Thymus (tissue), 14 donors: ENCODE measurements at places on chromosomes 11 and 22. TPM values are rescaled to one million over a fixed set of nuclear protein-coding genes. Genes with fewer than 3 reads are reported as not detected.
A peak's percentile ranks its signal among the peaks of the same experiment; 100 is the strongest.

- no peaks in the 10 kb centered on the region for H3K27me3 ChIP-seq
- H3K4me1 ChIP-seq, result no peaks in the 10 kb centered on the region
- no peak for DNase-seq
Measured at GRCh38 chr11:130514316-130514715, 65.9 kb downstream of the ADAMTS15 start.

The CASP4 gene
- 82.6 TPM for total RNA-seq

GRCh38 chr11:95606824-95607223 lies 182.8 kb downstream of the FAM76B start:
- no peak overlapping the region for H3K4me3 ChIP-seq
- H3K36me3 ChIP-seq, result no peaks in the 10 kb centered on the region
- no peaks in the 10 kb centered on the region for H3K4me1 ChIP-seq

The ACAD8 gene
- total RNA-seq, result 17.5 TPM

GRCh38 chr11:60951606-60951903 lies 421 bp downstream of the SLC15A3 start:
- peaks cover 75% of the 10 kb centered on the region for H3K27me3 ChIP-seq
- no peaks in the 10 kb centered on the region for H3K36me3 ChIP-seq
- peak overlapping the region; percentile 77 for H3K27ac ChIP-seq
- peak overlapping the region; percentile 9 for H3K4me3 ChIP-seq
- DNase-seq, result no peak
- H3K4me1 ChIP-seq, result peaks cover 21% of the 10 kb centered on the region

GRCh38 chr22:37752189-37753087 lies 55.3 kb upstream of the GCAT start:
- no peak overlapping the region for H3K27ac ChIP-seq
- H3K4me3 ChIP-seq, result no peak overlapping the region
- H3K27me3 ChIP-seq, result no peaks in the 10 kb centered on the region
- DNase-seq, result no peak
- peaks cover 6% of the 10 kb centered on the region for H3K4me1 ChIP-seq
- H3K36me3 ChIP-seq, result peaks cover 50% of the 10 kb centered on the region

The SLC15A3 gene
- 17.5 TPM for total RNA-seq

DNA sequence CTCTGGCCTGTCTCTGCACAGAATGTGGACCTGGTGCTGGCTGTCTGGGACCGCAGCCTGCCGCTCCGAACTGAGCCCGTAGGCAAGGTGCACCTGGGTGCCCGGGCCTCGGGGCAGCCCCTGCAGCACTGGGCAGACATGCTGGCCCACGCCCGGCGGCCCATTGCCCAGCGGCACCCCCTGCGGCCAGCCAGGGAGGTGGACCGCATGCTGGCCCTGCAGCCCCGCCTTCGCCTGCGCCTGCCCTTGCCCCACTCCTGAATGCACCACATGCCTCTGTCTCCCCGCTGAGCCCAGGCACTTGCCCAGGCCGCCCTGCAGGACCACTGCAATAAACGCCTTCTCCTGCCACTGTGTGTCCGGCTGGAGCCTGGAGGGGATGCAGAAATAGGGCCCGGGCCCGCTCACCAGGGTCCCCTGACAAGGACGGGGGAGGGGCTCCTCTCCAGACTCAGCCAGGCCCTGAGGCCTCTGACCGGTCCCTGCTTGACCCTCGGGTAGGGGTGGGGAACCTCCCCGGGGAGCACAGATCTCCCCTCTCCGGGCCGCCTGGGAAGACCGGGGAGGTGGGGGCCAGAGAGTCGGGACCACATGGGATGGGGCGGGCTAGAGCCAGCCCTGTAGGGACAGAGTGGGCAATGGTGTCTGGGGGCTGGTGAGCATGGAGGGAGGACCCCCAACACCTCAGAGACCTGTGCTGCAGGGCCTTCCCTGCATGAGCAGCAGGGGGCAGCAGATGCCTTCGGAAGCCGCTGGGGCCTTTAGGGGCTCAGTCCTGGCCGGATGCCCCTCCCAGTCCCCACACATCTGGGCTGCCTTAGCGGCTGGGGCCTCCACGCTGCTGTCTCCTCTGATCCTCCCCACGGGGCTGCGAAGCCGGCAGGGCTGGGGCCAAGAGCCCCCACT lies 1.4 kb upstream of the TNNI2 start:
- no peaks in the 10 kb centered on the region for H3K4me1 ChIP-seq
- no peaks in the 10 kb centered on the region for H3K27me3 ChIP-seq
- DNase-seq, result peak; percentile 92
- no peaks in the 10 kb centered on the region for H3K36me3 ChIP-seq
